ENCODE measurements at places on chromosomes 1 and 21.

DNA sequence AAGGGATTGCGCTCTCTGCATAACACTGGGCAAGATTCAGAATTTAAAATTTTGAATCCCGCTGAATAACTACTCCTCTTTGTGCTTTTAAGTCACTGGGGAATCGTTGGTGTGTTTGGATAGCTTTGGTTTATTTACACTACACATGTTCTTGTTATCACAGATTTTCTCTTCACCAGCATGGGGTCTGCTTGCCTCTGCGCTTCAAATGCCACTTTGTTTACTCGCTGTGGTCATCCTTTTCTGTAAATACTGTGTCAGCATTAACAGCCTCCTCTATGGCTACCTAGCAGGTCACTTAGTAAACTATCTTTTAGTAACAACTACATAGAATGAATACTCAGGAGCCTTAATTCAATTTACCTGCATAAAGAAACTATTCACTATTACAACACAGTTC is 14.4 kb upstream of the KCNH1 start:
- DNase-seq = no peak

GRCh38 chr1:200970771-200971427 is 52.6 kb downstream of the KIF21B start:
- no peak for DNase-seq

- DNase-seq = no peak
These were observed 385.5 kb downstream of the SIPA1L2 start for GRCh38 chr1:232244426-232244825.

GRCh38 chr1:47555306-47555705 is 117.5 kb downstream of the FOXD2 start:
- DNase-seq = no peak

- no peak for DNase-seq
These were observed 245.9 kb downstream of the PRDM2 start for GRCh38 chr1:13945856-13946255.

DNA sequence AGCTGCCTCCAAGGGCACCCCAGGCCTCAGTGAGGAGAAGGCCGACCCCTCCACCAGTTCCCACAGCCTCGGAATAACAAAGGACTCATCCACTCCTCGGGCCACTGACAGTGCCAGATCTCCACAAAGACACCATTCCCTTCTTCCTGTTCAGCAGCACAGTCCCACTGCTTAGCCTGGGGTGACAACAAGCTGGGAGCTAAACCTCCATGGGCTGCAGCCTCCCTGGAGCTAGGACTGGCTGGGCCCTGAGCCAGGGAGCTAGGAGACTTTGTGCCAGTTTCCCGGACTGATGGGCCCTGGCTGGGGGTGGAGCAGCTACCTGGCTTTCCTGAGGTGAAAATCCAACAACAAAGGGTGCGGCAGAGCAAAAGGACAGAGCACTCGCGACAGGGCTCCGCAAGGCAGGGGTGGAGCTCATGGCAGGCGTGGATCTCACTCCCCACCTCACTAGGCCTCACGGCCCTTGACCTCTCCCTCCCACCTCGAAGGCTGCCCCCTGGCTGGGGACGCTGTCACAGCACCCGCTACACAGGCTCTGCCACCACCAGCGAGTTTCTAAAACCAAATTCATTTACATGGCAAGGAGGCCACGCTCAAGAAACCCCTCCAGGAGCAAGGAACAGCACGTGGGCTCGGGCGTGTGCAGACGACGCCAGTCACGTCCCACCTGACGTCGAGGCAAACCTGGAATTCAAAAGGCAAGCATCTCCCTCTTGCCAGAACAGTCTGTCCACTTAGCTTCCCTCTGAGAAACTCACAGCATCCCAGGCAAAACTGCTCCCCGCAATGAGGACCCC is 13.8 kb downstream of the SLC35E2B start:
- DNase-seq = no peak

Measured in stimulated activated CD4-positive, alpha-beta T cell treated with anti-CD3 and anti-CD28 coated beads, TNF-alpha, amount 100 ng/mL, for 48 hours (primary cell).